Camera-type eye (tissue), 1 donor: ENCODE measurements at places on chromosomes 5 and 9. TPM values are rescaled to one million over a fixed set of nuclear protein-coding genes. Genes with fewer than 3 reads are reported as not detected.

The ADAMTSL1 gene
- 85.3 TPM for total RNA-seq

The ALDH1A1 gene
- 131 TPM for total RNA-seq

The STPG3 gene
- not detected for total RNA-seq

The ANKRA2 gene
- total RNA-seq = 61.4 TPM

The LCN9 gene
- total RNA-seq = not detected

The CCDC180 gene
- 19.9 TPM for total RNA-seq

The RGS7BP gene
- 3.8 TPM for total RNA-seq

The DMRTA1 gene
- 1.8 TPM for total RNA-seq

The TSPAN17 gene
- total RNA-seq = 22.9 TPM

The SPATA6L gene
- total RNA-seq = 4.7 TPM
